Pulmonary artery endothelial cell (primary cell): ENCODE measurements at places on chromosomes 13 and 19.

DNA sequence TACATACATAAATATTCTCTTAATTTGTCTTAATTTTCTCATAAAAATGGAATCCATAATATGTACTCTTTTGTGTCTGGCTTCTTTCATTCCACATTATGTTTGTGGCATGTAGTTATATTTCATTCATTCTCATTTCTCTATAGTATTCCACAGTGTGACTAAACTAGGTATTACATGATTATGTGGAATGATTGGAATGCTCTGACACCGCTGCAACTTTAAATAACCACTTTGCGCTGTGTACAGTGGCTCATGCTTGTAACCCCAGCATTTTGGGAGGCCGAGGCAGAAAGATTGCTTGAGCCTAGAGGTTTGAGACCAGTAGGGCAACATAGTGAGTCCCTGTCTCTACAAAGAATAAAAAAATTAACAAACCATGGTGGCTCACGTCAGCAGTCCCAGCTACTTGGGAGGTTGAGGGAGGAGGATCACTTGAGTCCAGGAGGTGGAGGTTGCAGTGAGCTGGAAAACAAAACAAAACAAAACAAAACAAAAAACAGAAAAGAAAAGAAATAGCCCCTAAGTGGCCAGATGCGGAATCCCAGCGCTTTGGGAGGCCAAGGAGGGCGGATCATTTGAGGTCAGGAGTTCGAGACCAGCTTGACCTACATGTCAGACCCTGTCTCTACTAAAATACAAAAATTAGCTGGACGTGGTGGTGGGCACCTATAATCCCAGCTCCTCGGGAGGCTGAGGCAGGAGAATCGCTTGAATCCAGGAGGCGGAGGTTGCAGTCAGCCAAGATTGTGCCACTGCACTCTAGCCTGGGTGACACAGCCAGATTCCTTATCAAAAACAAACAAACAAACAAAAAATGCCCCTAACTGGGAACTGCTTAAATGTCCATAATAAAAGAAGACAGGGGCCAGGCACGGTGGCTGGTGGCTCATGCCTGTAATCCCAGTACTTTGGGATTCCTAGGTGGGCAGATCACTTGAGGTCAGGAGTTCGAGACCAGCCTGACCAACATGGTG, 8.0 kb upstream of the SAE1 start:
- no peak for DNase-seq

DNA sequence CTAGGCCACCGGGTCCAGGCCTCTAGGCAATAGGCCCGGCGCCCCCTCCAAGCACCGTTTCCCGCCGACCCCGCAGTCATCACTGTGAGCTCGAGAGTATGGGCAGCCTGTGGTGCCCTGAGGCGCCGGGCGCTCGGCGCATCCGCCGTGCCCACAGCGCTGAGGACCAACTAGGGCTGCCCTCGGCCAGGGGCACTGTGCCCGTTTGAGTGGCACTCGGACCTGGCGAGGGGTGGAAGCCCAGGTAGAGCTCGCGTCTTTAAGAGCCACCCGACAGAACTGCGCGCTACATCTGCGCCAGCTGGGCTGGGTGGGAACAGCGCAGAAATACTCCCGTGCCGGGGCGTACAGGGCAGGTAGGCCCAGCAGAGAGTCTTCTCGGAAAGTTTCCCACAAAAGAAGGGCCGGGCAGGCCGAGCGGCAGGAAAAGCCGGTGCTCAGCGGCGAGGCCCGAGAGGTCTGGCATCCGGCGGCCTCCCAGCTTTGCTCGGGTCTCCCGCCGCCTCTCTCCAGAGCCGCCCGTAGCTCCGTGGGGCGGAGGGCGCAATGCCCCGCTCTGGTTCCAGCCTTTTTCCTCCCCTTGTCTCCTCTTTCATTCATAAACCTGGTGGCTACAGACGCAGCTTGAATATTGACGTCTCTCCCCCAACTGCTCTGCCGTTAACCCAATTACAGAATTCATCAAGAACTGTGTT, 5.4 kb upstream of the SOX1 start:
- no peak for DNase-seq

DNA sequence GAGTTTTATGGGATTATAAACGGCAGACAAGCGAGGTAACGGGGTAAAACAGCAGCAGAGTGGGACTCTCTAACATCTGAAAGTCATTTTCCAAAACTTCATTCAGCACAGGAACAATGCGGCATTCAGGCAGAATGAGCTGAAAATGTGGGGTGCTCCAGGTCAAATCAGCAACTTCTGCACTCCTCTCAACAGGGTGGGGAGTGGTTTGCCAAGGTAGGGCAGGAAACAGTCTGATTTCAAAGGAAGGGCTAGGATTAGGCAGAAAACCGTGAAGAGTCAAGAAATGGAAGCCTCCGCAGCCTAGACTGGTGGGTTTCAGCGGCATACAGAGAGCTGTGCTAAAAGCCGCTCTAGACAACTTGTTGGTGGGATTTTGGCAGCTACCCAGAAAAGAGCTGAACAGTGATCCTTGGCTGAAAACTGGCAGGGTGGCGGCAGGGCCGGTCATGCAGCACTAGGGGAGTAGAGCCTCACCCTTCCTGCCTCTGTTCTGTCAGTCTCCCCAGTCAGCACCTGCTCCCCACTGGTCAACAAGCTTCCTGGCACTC, 154.2 kb upstream of the KLF12 start:
- no peak for DNase-seq

DNA sequence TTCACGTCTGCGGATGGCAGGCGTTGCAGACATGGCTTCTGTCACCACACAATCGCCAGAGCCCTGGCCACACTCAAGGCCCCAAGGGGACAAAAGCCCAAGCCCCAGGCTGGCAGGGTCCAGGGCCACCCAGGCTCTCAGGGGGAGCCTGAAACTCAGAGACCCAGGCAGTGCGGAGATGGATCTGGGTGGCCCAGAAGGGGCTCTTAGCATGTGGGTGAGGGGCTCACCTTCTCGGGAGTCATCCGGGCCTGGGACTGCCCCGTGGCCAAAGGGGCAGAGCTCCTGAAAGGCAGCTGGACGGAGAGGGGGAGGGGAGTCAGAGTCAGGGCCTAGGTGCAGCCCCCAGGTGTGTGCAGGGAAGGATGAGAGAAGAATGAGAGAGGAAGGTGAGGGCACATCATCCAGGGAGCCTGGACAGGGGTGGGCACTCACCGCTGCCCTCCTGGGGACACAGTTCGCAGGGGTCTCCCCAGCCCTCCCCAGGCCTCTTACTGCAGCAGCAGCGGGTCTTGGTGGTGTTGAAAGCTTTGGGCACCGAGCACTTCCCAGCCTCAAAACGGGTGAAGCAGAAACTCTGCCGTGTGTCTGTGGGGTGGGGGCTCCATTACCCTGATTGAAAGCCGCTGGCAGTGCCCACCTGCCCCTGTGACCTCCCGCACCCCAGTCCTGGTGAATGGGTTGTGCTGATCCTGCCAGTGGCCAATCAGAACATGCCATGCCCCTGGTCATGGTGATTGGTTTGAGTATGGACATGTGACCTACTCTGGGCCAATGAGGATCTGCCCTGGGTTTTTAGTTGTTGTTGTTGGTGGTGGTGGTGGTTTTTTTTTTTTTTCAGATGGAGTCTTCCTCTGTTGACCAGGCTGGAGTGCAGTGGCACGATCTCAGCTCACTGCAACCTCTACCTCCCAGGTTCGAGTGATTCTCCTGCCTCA, 37.4 kb downstream of the CCL25 start:
- DNase-seq = no peak

DNA sequence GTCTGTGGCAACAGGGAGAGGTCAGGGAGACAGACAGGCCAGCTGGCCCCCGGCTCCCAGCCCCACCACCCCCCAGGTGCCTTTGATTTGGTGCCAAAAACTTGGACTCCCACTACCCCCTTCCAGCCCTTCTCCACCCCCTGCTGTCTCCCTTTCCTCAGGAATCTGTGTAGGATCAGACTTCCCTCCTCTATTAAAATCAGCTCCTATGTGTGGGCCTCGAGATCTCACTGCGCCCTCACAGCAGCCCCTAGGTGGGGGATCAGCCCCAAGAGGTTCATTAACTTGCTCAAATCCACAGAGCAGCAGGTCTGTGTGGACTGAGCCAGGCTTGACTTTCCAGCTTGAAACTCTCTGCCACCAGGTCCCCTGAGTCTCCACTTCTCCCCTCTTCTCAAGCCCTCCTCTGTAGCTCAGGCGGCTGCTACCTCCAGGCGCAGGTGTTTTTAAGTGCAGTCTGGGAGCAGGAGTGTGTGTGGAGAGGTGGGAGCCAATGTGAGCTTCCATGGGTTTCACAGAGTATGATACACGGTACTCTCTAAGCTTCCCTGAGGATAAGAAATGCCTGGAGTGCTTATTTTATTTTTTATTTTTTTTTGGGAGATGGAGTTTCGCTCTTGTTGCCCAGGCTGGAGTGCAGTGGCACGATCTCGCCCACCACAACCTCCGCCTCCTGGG, 1.7 kb downstream of the GAPDHS start:
- no peak for DNase-seq

GRCh38 chr19:35904311-35905068, 2.2 kb downstream of the HCST start:
- DNase-seq = no peak

DNA sequence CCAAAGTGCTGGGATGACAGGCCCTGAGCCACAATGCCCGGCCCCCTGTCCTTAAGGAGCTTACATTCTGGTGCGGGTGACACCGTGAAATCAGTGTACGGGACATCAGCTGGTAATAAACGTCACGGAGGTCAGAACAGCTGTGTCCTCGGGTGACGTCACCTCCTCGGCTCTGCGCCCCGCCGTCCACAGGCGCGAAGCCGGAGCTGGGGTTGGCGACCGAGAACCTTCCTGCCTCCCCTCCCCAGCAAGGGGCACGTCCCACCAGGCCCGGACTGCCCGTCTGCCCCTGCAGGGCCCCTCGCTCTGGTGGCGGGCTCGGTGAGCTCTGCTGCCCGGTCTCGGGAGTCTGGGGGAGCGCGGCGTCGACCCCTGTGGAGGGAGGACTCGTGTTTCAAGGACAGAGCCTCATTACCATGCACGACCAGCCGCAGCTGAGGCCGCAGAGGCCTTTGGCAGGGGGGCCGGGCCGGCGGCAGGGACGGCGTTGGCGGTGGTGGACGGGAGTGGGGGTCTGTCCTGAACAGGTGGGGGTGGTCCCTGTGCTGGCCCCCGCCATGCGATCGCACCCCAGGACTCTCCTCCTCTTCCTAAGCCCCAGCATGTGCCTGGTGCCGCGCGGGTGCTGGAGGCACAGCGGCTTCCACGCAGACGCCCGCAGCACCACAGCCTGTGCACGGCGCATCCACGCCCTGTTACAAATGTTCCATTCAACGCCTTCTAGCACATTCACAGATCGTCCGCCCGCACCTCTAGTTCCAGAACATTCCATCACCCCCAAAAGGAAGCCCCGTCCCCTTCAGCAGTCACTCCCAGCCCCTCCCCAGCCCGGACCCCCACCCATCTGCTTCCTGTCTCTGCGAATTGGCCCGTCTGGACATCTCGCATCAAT, 5.4 kb downstream of the LINGO3 start:
- DNase-seq = no peak

GRCh38 chr13:29674532-29674931, 79.0 kb upstream of the SLC7A1 start:
- no peak for DNase-seq

GRCh38 chr13:75352641-75353327, 129.2 kb downstream of the TBC1D4 start:
- DNase-seq = no peak

- no peak for DNase-seq
Observed at GRCh38 chr13:25905611-25906010, 146.2 kb downstream of the SHISA2 start.

GRCh38 chr19:19652482-19653295, 9.2 kb upstream of the GMIP start:
- no peak for DNase-seq

DNA sequence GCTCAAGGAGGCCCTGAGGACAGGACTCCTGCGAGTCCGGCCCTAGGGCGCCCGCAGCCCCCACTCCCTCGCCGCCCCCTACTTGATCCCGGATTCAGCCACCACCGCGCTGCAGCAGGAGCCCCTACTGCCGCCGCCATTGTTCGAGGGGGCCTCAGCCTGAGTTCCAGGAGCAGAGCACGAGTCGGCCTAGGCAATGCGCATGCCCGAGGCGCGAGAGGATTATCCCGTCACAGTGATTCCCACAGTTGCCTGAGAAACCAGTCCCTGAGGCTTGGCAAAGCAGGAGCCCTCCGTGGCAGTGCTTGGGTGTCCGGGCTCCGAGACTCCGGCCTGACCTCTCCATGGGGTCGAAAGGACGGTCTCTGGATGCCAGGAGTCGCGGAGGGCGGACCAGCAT, 68.4 kb upstream of the ZNF420 start:
- no peak for DNase-seq

GRCh38 chr13:95403349-95404140, 102.3 kb upstream of the ABCC4 start:
- no peak for DNase-seq
